Stimulated activated CD4-positive, alpha-beta T cell treated with anti-CD3 and anti-CD28 coated beads, TNF-alpha, amount 100 ng/mL, for 4 hours (primary cell): ENCODE measurements at places on chromosomes 16 and 17.
A peak's percentile ranks its signal among the peaks of the same experiment; 100 is the strongest.

- peak; percentile 50 for DNase-seq
These were observed 19.0 kb downstream of the SLC7A5 start for GRCh38 chr16:87850009-87851006.

DNA sequence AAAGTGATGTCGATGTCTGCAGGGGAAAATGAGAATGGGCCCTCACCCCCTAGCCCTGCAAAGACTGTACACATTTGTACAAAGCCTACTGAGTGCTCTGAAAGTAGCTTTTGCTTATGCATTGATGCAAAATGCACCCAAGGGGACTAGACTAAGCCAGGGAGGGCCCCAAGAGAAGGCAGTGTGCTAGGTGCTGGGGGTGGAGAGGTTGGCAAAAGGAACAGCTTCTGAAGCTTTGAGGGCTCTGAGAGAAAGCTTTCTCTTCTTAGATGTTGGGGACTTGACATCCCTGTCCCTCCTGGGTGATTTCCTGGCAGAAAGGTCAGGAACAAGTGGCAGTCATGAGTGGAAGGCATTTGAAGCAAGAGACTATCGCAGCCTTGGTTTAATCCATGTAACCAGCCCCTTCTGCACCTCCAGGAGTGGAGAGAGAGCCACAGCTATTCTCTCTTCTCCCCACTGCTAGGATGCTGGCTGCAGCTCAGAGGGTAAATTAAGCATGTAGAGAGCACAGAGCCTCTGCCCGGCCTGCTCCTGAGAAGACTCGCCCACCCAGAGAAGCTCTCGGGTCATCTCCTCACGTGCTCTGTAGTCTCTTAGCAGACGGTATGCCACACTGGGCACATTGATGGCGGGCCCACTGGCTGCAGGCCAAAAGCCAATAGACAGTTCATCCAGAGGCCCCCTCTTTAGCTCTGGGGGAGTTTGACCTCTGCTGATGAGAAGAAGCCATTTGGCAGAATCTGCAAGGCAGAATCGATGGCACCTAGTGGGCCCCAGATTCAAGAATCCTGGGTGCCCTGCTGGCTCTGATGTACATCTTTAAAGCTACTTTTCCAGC, 221.4 kb downstream of the MSI2 start:
- no peak for DNase-seq

- no peak for DNase-seq
These were observed 142.0 kb upstream of the KIF2B start for GRCh38 chr17:53680745-53681144.

DNA sequence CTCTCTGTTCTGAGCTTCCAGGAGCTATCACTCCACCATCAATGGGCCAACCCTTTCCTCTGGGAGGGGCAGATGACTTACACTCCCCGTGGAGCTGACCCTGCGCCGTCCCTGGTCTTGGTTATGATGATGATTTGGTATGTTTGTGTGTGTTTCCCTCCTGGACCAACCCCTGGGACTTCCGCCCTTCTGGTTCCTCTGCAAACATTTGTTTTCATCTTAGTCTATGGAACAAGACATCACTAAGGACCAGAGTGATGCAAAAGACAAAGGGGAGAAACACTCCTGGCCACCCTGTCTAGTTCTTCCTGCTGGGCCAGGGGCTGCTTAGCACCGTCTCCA, 13.7 kb downstream of the CBX4 start:
- DNase-seq: no peak
